H1 (cell line): ENCODE measurements at places on chromosomes 12 and 14. TPM values are rescaled to one million over a fixed set of nuclear protein-coding genes. Genes with fewer than 3 reads are reported as not detected.

Gene SMIM41
- 0.28 and 0.31 TPM in 2 replicates for total RNA-seq

Gene TBX3
- 0.29 and 1.0 TPM in 2 replicates for total RNA-seq

Gene TGM1
- 2.0 and 2.2 TPM in 2 replicates for total RNA-seq

Gene ADAMTS20
- total RNA-seq, result 4.5 and 5.1 TPM in 2 replicates

Gene CLEC7A
- 0.15 TPM in 1 of 2 replicates, not detected in the other for total RNA-seq

Gene MIS18BP1
- total RNA-seq, result 73.0 and 80.5 TPM in 2 replicates

Gene KLRK1
- not detected in 2 replicates for total RNA-seq

Gene P2RX2
- 0.84 and 1.5 TPM in 2 replicates for total RNA-seq

Gene RAB35
- 39.0 and 45.7 TPM in 2 replicates for total RNA-seq

Gene TMEM30B
- 11.0 and 11.2 TPM in 2 replicates for total RNA-seq

- peak; percentile 9 for DNase-seq
Observed at GRCh38 chr14:85471744-85472143, 58.2 kb upstream of the FLRT2 start.

DNA sequence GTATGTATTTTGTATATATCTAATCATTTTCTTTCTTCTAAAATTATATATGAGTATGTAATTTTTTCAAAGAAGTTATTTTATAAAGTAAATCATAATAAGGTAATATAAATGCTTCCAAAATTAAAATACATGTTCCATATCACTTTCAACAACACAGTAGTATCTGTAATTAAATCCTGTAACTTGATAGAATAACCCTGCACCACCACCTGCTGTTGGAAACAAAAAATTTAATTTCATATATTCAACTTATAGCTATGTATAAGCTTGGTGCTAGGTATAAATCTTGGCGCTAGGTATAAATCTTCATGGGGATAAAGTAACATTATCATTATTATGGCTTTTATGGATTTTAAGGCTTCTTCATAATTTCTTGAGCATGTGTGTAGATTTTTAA is 149.7 kb upstream of the DCN start:
- DNase-seq, result no peak

DNA sequence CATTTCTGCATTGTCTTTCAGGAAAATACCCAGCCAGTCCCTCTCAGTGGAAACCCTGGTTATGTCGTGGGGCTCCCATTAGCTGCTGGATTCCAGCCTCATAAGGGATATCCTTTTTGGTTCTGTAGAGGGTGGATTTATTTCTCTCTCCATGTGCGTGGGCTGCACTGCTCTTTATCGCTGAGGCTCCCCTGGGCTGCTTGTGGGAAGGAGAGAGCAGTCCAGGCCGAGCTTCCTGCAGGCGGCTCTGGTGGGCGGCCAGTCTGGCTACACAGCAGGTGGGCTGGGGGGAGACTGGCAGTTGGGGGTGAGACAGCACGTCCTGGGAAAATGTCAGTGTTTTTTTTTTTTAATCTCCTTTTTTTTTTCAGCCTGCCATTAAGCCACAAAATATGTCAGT is 27.6 kb downstream of the TCTN1 start:
- no peak for DNase-seq

DNA sequence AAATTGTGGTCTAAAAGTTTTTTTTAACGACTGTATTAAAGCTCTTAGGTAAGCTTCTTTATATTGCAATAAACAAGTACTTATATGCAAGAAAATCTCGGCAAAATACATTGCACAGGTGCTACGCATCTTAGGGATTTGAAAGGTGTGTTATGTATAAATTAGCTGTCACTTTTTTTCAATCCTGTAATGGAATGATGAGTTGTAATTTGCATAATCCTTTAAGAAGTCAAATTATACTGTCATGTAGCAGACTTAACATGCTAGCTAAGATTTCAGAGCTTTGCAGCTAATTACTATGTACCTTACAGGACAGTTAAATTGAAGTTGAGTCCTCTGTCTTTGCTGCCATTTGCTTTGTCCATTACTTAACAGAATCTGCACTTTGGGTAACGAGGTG is 117.5 kb downstream of the NPAS3 start:
- no peak for DNase-seq

DNA sequence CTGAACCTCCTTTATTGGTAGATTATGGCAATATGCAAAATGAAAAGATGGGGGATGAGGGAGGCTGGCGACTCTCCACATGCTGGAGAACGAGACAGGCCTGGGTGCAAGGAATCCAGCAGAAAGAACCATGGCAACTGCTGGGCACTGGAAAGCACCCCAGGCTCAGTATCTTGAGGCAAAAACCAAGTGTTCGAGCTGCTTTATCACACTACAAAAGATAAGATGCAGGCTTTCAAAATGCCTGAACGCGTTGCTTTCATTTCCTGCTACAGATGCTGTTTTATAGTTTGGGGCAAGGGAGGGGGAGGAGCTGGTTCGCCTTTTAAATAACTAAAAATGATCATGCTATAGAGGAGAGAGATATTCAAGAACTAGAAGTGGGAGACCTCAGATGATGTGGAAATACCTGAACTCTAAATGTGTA is 38.9 kb downstream of the NIN start:
- DNase-seq, result no peak

DNA sequence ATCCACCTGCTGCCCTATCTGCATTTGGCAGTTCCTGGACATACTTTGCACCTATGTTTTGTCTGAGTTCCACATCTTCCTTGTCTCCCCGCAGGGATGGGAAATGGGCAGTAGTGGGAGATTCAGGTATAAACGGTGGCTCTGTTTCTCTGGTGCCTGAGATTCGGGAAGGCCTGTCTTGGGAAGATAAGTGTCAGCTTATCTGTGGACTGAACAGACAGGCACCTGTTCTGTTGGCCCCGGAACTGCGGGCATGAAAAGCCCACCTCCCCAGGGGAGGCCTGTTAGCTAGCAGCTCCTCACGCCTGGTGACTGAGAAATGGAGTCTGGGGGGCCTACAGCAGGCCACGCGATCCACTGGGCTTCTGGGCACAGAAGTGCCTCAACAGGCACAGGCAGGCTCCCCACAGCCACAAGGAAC is 5.8 kb downstream of the PHB2 start:
- DNase-seq, result no peak

DNA sequence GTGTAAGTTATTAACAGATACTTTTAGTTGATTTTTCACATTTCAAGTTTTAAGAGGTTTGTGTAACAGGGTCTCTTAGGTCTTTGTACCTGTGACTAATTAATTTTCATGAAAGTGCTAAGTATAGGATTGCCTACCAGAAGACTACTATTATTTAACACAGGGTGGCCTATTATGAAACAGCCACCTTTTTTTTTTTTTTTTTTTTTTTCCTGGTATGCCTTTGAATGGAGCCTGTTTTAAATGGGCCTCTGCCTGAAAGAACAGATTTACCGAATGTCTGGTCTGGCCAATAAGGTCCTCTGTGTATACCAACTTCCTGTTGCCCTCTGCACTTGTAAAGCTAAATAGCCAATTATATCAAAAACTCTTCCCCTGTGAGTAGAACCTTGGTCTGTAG is 62.5 kb downstream of the SLC38A6 start:
- no peak for DNase-seq

DNA sequence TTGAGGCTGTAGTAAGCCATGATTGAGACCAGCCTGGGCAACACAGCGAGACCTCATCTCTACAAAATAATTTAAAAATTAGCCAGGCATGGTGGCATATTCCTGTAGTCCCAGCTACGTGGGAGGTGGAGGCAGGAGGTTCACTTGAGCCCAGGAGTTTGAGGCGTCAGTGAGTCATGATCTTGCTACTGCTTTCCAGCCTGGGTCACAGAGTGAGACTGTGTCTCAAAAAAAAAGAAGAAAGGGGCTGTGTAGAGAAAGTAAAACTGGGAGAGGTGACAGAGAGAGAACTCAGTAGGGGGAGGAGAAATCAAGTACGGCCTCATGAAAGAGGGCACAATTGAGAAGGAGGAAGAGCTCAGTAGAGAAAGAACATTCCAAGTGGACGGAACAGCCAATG is 12.4 kb downstream of the TECPR2 start:
- DNase-seq, result no peak

DNA sequence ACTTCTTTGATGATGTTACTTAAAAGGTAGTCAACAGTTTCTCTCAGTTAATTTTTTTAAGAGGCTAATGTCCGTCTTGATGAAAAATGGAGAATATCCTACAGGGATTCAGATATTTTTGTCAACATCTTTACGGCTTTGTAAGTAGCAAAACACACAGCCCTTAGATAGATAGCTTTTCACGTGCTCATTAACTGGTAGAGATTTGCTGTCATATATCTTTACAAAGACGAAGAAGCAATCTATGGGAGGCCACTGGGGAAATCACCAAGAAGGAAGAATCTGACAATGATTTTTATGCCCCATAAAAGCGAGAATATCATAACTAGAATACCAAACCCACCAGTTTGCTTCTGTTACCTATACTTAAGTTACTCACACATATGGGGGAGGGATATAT is 121.2 kb downstream of the SLC2A13 start:
- no peak for DNase-seq

GRCh38 chr12:92041742-92042141 is 103.9 kb downstream of the BTG1 start:
- DNase-seq, result no peak

DNA sequence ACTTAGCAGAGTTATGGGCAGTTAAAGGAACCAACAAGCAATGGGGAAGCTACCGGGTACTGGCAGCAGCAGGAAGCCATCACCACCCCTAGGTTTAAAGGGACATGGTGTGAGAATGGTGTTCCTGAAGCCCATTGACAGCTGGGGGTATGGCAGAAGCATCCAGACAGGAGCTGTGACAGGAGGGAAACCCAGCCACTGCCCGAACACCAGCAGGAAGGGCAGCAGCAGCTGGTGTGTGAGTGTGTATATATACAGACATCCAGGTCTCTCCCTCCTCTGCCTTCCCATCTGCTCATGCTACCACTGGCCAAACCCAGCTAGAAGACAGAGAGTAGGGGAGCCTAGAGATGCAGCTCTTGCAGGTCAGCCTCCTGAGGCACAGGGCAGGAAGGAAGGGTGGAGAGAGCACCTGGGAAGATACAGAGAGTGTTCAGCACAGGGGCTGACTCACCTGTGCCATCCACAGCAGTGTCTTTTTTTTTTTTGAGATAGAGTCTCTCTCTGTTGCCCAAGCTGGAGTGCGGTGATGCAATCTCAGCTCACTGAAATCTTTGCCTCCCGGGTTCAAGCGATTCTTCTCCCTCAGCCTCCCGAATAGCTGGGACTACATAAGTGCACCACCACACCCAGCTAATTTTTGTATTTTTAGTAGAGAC is 9.2 kb upstream of the ADCK1 start:
- DNase-seq, result no peak

DNA sequence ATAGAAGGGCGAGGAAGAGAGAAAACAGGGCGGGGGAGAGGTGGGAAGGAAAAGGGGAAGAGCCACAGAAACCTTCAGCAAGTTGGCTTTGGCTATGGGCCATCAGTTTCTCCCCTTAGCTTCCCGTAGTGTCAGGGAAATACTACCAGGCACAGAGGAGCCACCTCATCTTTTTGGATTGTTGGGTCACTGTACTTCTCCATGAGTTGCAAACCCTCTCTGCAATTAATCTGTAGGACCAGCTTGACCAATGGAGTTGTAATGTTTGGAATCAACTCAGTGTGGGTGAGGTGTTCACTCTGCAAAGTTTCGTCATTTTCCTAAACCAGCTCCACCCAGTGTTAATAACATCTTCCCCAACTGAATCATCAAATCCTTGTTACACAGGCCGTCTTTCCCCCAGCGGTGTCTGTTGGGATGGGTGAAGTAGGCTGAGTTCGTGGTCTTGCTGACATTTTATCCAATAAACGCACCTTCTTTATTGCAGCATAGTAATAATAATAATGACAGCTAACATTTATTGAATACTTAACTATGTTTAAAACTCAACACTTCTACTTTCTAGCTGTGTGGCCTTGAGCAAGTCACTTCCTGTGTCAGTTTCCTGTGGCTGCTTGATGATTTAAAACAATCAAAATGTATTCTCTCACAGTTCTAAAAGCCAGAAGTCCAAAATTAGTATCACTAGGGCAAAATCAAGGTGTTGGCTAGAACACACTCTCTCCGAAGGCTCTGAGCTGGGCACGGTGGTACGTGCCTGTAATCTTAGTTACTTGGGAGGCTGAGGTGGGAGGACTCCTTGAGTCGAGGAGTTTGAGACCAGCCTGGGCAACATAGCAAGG is 8.1 kb upstream of the GLTP start:
- DNase-seq, result no peak

- DNase-seq, result no peak
Observed at GRCh38 chr12:14950421-14950820, 11.0 kb downstream of the ARHGDIB start.

DNA sequence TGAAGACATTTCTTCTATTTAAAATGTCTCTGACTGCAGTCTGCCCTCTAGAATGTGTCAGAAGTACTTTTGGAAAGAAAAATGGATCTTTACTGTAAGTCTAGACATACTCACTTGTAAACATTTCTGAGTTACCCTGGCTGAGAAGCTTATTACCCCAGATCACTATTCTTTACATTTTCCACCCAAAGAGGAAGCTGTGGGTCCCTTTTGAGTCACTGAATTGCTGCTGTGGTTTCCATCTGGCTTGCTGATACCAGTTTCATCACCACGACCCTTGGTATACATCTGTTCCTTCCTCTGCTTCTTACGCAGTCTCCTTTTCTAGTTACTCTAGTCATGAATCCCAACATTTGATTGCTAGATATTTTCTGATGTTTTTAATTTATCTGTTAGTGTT is 20.2 kb upstream of the CLEC4D start:
- DNase-seq, result no peak

GRCh38 chr12:19242581-19242980 is 113.0 kb downstream of the PLEKHA5 start:
- no peak for DNase-seq

DNA sequence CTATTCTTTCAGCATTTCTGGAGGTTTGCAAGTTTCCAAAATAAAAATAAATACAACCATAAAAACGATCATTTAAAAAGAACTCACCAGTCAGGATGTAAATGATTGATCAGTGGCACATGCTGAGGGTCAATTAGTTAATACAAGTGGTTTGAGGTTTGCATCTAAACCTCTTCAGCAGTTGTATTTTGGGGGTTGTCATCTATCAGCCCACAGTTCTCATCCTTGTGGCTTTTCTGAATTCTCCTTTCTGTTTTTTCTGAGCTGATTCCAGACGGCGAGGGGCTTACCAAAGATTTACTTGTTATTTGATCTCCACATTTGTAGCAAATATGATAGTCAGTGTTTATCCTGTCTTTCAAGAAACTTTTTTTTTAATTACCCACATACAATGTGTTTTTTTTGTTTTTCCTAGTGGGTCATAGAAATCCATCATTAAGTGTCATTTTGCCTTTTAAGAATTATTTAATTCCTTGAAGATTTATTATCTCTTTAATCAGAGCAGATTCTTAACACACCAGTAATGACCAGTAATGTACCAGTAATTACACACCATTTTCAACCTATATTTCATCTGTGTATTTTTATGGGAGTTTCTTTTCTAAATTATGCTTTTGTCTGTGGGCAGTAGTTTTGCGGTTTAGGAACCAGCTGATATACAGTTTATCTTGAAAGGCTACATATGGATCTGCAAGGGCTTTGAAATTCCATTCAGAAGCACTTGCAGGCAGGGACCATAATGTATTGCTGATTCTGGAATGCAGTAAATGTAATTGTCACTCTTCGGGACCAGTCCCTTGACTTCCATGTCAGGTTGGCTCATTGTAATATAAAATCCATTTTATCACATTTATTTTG is 56.3 kb upstream of the DAAM1 start:
- no peak for DNase-seq

GRCh38 chr12:74537126-74537706 is 419 bp upstream of the ATXN7L3B start:
- DNase-seq, result no peak
